ENCODE measurements at places on chromosomes 5 and 9.
A peak's percentile ranks its signal among the peaks of the same experiment; 100 is the strongest.

GRCh38 chr9:127346584-127346983 lies 50.4 kb upstream of the SLC2A8 start:
- no peak for DNase-seq

DNA sequence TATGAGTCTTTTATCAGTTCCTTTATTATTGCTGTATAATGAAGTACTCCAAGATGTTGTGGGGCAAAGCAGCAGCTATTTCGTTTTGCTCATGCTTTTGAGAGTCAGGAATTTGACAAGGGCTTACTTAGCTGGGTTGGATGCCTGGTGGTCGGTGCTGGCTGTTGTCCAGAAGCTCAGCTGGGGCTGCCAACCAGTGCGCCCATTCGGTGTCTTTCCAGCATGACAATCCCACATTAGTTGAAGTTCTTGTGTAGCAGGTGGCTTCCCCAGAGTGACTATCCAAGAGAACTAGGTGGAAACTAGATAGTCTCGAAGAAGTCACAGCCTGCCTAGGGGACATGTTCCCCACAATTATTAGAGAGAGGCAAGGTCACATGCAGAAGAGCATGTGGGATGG lies 3.4 kb upstream of the FLT4 start:
- DNase-seq = no peak

DNA sequence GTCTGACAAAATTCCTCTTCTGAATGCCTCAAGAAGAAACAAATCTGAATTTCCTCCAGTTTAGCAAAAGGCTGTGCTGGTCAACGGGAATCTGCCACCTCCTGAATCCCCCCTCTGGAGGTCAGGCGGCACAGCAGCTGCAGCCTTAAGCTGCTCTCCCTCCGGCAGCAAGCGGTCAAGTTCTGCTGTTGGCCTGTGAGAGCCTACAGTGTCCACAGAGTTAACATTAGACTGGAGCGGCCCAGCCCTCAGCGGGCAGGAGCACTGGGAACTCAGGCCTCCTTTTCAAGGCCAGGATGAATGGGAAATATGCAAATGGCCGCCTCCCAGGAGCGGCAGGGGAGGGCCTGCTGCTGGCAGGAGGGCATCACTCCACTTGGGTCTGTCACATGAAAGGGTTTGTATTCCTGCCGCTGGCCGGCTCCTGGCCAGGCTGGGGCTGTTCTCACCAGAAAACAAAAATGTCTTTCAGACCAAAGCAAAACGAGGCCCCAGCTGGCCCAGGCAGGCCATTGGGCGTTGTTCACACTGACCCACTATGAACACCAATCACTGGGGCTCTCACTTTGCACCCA lies 8.2 kb downstream of the ACSL6 start:
- DNase-seq = no peak

- no peak for DNase-seq
Measured at GRCh38 chr9:100426189-100426529, 784 bp upstream of the MSANTD3 start.

DNA sequence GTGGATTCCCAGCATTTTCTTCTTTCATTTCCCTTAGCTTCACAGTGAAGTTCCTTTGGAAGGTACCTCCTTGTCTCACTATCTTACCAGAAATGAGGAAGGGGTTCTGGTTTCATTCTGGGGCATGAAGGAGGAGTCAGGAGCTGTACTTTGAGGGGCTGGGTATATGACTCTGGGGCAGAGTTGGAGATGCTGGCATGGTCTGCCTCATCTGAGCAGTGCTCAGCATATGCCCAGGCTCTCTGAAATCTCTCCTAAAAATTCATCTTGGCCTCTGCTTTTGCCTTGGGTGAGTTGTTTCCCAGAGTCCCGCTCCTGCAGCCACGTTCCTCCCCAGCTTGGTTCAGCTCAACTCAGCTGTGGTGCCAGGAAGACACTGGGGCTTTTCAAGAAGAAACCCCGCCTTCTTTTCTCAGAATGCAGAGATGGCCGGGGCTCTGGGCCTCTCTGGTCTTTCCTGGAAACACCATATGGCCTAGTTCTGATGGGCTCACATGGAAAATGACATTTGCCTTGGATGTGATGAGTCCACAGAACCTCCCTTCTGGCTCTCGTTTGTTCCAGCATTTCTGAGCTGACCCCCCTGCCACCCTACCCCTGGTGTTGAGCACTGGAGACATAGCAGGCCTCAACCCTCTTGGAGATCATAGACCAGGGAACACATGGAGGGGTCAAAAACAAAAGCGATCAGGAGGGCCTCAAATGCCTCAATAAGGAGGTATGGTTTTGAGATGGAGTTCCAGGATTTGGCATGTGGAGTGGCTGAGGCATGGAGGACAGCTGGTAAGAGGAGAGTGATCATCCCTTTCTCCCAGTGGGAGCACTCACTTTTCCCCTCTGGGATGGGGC lies 12.0 kb upstream of the TGFBR1 start:
- DNase-seq = peak; percentile 39

GRCh38 chr9:36008774-36009300 lies 27.9 kb upstream of the RECK start:
- peak; percentile 6 for DNase-seq

DNA sequence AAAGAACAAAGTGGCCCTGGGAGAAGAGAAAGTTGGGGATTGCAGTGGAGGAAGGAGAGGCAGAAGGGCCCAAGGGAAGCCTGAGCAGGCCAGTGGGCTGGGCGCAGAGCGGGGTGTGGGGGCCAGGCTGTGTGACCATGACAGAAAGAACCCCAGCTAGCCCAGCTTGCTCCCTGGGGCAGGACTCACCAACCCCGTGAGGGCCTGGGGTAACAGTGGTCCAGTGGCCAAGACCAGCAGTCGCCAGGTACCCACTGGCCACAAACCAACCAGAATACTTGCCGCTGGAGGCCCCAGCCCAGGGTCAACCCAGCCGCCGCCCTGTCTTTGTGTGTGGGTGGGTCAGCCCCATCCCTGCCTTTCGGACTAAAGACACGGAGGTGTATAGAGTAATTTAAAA lies 146.5 kb downstream of the CACNA1B start:
- no peak for DNase-seq

DNA sequence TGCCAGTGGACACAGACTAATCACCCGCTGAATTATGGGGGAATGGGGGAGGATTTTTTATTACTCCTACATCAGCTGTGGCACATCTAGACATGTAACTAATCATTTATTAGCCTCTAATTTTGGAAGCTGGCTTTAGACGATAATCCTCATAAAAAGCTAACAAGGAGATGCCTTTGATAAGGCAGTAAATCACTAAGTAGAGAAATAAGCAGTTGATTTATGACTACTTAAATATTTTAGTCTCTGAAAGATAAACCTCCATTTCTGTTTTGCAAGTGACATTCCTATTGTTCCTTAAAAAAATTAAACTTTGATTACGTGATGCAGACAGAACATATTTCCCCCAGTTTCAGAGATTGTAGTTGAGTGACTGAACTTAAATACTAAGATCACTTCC lies 206.4 kb upstream of the CDKN2B start:
- DNase-seq = no peak

DNA sequence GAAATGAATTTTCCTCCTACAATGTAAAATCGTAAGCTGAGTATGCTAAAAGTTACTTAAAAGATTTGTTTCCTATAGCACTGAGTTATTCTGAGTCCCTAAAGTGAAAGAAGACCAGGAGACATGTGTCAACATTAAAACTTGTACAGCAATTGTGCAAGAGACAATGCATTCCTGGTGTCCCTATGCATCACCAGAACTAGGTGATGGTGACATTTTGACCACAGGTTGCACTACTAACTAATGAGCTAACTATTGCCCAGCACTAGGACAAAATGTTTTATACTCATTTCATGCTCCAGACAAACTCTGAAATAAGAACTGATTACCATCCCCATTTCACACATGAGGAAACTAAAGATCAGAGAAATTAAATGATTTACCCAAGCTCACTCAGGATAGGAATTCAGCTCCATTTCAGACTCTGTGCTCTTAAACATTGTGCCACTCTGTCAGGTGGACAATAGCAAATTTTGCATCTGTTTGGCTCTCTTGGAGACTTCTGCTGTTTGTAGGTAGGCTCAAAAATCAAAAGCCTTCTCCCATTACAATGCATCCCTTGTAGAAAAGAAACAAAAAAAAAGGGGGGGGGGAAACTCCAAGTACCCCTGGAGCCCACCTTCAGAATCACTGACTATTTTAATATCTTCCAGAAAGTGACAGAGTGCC lies 269.2 kb downstream of the ACTL7B start:
- no peak for DNase-seq

- DNase-seq = no peak
Measured at GRCh38 chr5:150109921-150110320, 23.6 kb upstream of the CSF1R start.

DNA sequence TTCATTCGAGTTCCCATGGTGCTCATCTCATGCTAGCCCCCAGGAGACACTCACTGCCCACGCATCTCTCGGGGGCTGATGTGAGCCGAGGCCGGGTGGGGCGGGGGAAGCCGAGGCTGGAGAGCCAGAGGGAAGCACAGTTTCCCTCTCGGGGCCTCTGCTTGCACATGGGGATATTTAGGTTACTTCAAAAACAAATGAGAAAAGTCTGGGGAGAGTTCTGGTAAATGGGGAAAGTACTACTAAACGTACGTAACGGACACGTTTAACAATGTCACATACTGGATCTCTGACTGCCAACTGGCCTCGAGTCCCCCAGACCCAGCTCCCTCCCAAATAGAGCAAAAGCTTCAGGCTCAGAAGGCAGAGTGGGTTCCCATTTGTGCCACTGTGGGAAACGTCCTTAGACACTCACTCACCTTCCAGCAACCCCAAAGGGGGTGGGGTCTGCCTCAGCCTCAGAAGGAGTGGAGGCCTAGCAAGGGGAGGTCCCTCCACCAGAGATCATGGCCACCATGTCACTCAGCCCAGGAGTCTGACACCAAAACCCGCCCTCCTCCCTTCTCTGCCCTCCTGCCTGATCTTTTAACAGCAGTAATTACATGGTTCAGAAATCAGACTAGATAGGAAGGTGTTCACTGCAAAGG lies 33.8 kb upstream of the NTNG2 start:
- no peak for DNase-seq

GRCh38 chr5:40734986-40735385 lies 20.8 kb downstream of the TTC33 start:
- DNase-seq = no peak

DNA sequence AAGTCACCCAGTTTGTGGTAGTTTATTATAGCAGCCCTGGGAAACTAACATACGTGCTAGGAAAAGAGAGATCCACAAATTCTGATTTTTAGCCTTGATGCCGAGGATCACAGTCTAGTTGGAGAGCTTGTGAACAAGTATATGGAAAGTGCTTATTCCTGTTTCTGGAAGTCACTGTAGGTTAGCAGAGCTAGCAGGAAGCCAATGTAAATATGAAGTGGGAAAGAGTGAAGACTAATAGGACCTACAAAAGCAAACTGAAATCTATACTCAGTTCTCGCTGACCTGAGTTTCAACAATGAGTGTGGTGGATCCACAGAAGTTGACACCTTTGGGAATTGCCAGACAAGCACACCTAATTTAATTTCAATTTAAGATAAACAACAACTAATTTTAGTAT lies 254.9 kb downstream of the PLK2 start:
- DNase-seq = no peak

DNA sequence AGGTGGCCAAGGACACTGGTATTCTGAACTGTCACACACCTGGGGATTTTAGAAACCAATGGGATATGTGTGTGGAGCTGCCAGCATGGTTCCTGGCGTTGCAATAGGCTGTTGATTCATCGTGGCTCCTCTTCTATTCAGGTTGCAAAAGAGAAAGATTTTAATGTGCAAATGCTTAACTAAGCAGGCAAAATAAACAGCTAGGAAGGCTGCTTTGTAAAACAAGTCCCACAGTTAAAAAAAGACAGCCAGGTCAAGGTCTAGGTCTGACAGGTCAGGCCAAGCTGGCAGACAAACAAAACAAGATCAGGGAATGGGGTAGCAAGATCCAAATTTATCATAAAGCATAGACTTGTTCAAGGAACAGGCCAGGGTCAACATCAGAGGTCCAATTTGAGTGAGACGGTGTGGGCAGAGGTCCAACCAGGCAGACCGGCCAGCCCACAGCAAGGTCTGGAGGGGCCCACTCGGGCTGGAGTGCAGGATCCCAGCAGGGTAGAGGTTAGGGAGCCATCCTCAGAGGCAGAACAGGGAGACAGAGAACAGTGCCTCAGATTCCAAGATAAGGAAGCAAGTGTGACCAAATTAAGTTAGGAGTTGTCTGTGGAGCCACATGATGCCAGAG lies 45.6 kb downstream of the SUB1 start:
- no peak for DNase-seq

DNA sequence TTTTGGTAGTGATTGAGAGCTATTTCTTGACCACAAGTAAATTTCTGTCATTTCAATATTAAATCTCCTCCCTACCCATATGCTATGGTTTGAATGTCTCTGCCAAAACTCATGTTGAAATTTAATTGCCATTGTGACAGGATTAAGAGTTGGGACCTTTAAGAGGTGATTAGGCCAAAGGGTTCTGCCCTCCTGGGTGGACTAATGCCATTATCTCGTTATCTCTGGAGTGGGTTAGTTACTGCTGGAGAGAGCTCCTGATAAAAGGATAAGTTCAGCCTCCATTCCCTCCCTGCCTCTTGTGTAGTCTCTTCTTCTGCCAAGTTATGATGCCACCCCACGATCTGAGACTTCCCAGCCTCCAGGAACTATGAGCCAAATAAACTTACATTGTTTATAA lies 3.6 kb upstream of the DRD1 start:
- DNase-seq = no peak

DNA sequence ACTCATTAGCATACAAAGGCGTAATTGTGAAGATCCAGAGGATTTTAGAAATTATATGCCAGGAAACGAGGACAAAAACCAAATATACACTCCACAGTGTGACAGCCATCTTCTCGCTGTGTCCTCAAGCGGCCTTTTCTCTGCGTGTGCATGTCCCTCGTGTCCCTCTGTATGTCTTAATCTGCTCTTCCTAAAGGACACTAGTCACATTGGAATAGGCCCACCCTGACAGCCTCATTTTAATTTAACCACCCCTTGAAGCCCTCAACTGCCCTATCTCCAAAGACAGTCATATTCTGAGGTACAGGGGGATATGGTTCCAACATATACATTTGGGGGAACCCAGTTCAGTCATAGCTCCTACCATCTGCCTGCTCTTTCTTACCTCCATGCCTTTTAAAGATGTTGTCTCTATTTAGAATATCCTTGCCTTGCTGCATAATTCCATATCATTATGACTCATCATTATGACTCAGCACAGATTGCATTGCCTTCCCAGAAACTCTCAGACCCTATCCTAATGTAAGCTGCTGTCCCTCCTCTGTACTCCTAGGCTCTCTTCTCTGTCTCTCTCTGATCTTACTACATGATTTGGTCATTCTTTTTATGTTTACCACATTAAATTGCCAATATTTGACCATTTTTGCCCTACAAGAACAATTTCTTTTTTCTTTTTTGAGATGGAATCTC lies 210.9 kb downstream of the AOPEP start:
- DNase-seq = no peak

GRCh38 chr5:21140987-21141386 lies 1153.0 kb upstream of the CDH18 start:
- DNase-seq = no peak

- DNase-seq = no peak
Measured at GRCh38 chr5:135185481-135186065, 151.5 kb upstream of the PITX1 start.

DNA sequence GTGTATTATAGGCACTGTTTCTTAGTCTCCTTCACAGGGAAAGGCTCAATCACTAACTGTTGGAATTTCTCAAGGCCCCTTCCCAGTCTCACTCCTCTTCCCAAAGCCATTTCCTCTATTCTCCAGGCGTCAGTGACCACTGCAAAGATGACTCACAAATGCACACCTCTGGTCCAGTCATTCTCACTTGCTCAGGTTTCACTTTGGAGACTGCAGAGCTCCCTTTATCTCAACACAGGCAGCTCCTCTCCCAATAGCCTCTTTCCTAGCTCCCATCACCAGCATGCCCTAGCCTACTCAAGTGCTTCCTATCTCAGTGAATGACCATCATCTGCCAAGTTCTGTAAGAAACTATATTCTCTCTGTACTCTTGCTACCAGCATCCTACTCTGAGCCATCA lies 323.6 kb downstream of the NTRK2 start:
- DNase-seq = no peak

Measured in GF-D8 (cell line).